Gastroesophageal sphincter (tissue), 4 donors: ENCODE measurements at places on chromosomes 3 and 15.

GRCh38 chr3:10377148-10377725 is 56.3 kb upstream of the SEC13 start:
- no peak for ATAC-seq

GRCh38 chr3:178308771-178309170 is 227.5 kb upstream of the KCNMB2 start:
- ATAC-seq: no peak

DNA sequence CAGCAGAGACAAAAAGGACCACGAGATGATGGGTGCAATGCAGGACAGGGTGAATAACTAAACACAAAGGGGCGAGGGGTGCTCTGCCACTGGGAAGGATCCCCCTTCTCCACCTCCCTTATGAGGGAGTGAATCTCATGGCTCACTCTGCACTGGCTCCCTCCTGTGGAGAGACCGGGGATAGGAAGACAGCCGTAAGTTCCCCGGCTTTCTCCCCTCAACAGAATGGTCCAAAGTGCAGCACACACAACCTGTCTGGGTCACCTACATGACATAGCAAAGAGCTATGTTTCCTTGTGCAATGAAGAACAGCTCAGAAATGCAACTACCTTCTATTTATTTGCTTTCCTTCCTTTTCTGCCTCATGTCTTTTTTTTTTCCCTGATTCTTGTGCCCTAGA is 7.8 kb upstream of the ACSBG1 start:
- ATAC-seq: no peak

GRCh38 chr3:7421065-7421464 is 560.1 kb downstream of the GRM7 start:
- ATAC-seq: no peak

GRCh38 chr15:98599909-98600691 is 48.2 kb upstream of the IGF1R start:
- peak; percentile 51 for ATAC-seq

GRCh38 chr3:188244395-188244861 is 90.5 kb downstream of the LPP start:
- no peak for ATAC-seq

GRCh38 chr3:109364088-109364487 is 26.7 kb upstream of the DPPA4 start:
- ATAC-seq: no peak

- ATAC-seq: no peak
Observed at GRCh38 chr3:42700366-42701288, 2.0 kb downstream of the HHATL start.

DNA sequence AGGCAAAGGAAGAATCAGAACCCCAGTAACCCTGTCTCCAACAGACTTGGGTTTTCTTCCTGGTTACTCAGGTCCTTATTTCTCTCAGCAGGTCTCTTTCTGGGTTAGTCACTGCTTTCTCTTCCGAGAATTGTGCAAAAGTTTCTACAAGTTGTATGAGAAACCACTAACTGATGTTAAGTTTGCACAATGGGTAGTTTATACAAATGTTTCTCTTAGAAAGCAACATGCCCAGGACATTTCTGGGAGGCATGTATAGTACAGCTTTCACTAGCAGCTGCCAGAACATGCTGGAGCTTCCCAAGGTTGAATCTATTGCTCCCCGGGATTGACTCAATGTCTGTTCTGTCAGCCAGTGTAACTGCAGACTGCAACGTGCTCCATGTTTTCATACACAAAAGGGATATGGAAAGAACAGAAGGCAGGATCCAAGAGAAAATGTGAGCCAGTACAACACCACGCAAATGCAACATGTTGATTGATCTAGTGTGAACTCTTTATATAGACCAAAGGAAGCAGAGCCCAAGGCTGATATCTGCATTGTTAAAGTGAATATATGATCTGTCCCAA is 887.8 kb downstream of the MCTP2 start:
- ATAC-seq: no peak

DNA sequence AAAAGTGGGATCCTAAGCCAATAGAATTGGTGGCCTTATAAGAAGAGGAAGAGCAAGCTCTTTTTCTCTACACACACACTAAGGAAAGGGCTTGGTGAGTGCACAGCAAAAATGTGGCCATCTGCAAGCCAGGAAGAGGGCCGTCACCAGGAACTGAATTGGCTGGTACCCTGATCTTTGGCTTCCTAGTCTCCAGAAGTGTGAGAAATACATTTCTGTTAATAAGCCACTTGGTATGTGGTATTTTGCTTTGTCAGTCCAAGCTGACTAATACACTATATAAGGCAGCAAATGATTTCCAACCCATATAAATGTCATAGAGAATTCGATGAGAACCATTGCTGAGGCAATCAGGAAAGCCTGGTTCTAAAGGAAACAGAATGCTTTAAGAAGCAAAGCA is 816.3 kb upstream of the SEMA6D start:
- ATAC-seq: no peak

GRCh38 chr15:51760805-51761204 is 9.4 kb downstream of the TMOD2 start:
- no peak for ATAC-seq

GRCh38 chr15:71386448-71387236 is 271.4 kb downstream of the THSD4 start:
- ATAC-seq: no peak

DNA sequence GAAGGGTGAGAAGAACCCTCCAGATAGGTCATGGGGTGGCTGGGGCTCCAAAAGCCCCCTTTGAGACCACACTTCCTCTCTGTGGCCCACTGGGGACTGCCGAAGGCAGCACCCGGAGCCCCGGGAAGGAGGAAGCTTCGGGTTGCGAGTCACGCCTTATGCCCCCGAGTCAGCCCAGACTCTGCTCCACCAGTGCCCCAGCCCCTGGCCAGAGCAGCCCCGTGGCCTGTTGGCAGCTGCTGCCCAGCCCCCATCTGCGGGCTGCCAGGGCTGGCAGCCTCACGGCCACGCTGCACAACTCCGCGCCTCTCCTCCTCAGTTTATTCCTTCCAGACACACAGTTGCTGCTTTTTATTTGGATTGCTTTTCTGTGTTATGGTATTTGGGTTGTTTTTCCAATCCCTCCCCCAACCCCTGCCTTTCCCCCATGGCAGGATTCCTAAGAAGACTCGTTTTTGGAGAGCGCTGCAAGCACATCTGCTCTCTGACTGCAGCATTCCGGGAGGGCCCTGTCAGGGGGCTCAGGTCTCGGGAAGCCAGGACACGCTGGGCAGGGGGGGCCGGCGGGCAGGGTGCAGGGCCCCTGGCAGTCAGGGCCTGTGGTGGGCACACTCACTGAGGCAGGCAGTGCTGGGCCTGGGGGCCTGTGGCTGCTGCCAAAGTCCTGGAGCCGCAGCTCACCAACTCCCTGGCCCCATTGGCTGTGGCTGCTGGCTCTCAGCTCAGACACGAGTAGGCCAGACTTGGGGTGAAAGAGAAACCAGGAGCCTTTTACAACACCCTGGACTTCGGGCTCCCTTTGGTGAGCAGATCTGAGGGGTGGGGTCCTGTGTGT is 20.2 kb downstream of the MAGEF1 start:
- ATAC-seq: peak; percentile 29

DNA sequence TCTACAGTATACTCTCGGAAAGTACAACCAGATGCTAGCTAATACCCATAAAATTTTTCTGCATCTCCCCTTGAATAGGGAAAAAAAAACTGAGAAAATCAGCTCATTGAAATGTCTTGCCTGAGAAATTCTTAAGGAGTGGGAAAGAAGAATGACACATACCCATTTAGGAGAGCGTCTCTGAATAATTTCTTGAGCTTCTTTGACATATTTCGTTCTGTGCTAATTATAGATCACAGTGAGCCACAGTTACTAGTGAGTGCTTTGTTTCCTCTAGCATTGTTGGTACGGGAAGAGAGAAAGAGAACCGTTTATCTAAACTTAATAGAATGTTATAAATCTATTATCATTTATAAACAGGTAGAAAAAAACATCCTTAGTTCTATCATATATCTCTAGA is 588.4 kb downstream of the UNC13C start:
- ATAC-seq: no peak

GRCh38 chr3:146542978-146543377 is 1.4 kb downstream of the PLSCR1 start:
- no peak for ATAC-seq

DNA sequence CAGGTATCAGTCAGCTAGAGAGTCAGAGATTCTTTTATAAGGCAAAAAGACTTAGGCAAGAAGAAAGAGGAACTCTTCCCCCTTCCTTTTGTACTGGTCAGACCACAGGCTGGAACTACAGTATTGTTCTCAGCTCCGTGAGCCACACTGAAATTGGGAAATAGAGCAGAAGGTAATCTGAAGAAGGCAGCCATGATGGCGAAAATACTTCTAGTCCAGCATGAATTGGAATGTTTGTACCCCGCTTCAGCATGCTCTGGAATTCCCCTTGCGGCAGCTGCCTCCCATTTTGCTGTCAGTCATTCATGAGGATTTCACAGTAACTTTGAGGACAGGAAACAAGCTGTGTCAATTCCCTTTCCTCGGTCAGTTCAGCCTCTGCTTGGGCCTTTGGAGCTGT is 96.2 kb downstream of the CORO2B start:
- ATAC-seq: no peak

DNA sequence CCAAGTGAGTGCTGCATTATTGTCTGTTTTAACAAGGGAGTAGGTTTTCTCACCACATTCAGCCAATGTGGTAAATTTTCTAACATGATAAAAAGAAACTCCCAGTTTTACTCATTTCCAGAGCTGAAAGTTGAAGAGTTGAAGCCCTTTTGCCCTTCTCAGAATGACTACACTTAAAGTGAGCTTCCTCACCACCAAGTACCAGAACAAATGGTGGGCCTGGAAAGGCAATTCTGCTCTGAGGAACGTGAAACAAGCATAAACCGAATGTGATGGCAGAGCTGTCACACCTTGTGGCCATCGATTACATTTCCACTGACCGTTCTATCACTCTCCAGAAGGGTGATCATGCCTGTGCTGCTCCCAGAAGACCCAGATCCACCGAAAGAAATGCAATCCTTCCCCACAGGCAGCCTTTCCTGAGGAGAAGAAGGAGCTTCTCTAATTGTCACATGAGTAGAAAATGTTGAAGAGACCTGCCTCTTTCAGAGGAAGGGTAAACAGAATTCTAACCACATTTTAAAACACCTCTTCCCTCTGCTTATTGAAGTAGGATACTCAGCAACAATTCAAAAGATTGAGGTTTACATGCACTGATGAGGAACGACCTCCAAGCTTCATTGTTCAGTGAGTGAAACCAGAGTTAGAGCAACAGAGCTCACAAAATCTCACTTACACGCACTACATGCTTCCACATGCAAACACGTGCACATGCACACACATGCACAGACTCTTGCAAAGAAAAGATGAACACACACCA is 21.4 kb upstream of the CCR9 start:
- no peak for ATAC-seq

DNA sequence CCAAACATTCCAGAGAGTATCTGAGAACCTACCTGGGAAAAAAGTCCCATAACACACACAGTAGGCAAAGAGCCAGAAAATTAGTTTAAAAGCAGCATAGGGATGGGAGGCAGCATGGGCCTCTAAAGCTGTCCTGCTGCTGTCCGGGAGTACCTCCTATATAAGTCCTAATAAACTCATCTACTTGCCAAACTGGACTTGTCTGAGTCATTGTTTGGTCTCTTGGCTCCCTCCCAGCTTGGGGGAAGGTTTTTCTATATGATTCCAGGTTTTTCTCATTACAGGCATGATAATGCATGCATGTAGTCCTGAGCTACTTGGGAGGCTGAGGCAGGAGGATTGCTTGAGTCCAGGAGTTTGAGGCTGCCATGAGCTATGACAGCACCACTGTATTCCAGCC is 17.5 kb upstream of the HACD2 start:
- ATAC-seq: no peak

DNA sequence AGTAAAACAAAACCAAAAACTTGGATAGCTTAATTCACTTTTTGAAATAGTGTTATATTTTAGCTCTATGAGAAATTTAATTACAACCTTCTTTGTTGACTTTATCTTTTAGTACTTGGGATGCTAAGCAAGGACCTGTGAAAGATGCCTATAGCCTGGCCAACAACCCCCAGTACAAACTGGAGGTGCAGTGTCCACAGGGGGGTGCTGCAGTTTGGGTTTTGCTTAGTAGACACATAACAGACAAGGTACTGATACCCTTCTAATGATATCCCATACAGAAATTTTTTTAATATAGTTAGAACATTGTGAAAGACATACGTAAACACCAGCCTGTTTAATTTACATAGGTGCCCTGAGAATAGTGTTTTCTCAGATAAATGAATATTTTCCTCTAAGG is 35.3 kb downstream of the CAPN7 start:
- ATAC-seq: no peak

DNA sequence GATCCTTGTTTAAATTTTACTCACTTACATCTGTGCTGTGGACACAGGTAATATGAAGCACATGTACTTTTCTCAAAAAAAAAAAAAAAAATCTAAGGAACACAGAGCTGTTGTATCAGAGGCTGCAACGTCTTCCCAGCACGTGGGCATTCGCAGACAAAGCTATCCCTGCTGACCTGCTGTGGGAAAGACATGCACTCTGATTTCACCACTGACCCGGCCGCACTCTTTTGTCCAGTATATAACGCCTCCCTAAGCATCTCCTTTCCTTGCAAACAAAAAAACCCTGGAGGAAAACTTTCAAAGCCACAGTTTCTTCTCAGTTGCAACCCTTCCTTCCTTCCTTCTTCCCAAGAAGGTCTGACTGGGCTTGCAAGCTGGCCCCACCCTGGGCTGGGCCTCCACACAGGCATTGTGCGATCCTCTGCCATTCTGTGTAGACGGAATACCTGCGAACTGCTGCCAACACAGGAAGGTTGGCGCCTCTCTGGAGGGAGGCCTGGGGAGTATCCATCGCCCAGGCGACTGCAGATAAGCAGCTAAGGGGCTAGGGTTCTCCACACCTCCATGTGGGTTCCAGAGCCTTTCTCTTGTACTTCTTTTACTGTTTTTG is 50.8 kb downstream of the SLC12A8 start:
- ATAC-seq: peak; percentile 46

DNA sequence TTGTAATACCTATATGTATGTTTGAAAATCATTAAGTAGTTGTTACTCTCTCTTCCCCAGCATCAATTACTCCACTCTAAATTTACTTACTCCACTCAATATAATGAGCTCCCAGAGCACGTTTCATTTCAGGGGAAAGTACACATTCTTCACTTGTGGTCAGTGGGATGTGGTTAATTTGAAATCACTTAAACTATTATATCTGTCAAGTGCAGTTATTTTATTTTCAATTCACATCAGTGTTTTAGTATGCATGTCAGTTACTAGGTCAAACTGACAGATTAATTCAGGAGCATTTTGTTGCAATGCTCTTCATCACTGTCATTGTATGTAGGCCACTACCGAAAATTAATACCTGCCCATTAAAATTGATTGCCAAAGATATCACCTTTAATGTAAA is 376.1 kb downstream of the ZIC4 start:
- ATAC-seq: no peak

DNA sequence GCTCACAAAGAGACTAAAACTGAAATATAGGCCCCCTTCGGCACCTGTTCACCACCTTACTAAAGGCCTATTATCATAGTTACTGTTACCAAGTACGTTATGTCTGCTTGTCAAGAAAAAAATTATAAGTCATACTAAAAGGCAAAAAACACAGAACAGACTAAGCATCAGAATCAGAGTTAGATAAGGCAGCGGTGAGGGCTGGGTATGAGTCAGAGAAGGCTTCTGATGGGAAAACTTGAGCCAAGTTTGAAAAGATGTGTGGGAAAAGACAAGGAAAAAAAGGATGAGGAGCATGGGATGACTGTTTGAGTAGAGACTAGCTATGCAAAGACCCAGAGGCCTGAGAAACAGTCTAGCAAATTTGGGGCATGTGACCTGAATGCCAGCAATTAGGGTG is 387.2 kb upstream of the SGO1 start:
- ATAC-seq: no peak
